ENCODE measurements at places on chromosomes 6 and 20.

- DNase-seq, result no peak
Measured at GRCh38 chr6:170048615-170049256, 242.1 kb downstream of the DLL1 start.

DNA sequence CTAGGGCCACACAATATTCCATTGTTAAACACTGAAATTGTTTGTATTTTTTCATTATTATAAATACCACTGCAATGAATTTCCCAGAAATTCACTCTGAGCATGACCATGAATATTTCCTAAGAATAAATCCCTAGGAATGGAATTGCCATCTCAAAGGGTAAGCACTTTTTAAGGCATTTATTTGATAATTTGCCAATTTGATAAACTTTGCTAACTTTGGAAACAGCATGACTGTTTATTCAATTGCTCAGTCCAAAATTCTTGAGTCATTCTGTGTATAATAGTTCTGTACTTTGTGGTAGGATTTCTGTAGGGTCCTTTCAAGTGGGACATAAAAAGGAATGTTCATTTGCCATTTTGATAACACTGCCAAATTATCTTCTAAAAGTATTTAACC, 44.2 kb upstream of the TOX2 start:
- DNase-seq, result no peak

DNA sequence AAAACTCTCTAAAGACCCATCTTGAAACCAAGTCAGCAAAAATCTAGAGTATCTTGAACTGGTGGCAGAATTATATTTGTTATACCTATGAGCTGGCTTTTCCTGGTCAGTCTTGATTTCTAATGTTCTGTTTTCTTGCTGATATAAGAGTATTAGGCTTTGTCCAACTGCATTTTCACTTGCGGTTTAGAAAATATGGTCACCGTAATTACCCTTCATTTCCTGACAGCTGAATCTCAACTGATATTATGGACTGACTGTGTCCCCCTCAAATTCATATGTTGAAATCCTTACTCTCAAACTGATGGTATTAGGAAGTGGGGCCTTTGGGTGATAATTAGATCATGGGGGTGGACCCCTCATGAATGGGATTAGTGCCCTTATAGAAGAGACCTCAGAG, 72.1 kb downstream of the TXLNB start:
- no peak for DNase-seq

- DNase-seq, result no peak
Measured at GRCh38 chr6:112879920-112880413, 532.8 kb downstream of the RFPL4B start.

GRCh38 chr6:39558079-39558478, 167.1 kb downstream of the KIF6 start:
- no peak for DNase-seq

DNA sequence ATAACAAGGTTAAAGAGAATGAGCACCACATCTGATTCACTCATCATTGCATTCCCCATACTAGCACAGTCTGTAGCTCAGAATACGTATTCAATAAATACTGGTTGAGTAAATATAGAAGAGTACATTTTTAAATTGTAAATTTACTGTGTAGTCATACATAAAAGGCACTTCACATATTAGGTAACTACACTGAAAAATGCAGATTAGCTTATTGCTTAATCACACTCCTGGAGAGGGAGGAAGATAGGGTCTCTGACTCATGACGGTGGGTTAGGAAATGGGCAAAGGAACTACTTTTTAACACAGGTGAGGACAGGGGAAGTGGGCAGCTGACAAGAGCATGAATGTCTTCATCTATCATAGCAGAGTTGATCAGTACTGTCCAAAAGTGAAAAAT, 133.2 kb downstream of the TBC1D32 start:
- no peak for DNase-seq

DNA sequence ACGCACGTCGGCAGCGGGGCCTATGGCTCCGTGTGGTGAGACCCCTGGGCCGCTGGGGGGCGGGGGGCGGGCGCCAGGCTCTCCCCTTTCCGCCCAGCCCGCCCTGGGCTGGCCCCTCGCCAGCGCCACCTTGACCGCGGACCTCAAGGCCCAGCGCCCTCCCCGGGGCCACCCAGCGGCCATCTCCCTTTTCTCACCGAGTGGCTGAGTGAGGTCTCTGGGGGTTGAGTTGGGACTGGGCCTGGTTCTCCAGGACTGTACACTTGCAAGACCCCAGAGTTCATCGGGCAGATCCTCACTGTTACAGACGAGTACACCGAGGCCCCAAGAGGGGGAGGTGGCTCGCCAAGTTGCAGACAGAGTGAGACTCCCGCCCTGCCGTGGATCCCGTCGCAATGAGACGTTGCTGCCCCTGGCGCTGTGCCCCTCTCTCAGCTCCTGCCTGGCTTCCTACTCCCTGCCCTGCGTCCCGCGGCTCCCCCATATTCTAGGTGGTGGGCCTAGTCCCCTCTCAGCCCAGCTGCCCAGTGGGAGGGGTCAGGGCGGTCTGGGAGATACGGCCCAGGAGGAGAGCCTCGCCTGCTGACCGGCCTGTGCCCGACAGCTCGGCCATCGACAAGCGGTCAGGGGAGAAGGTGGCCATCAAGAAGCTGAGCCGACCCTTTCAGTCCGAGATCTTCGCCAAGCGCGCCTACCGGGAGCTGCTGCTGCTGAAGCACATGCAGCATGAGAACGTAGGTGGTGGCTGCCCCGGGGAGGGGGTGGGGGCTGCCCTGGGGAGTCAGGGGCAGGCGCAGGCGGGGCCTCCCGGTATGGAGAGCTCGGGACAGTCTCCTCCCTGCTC, 576 bp downstream of the MAPK13 start:
- DNase-seq, result peak; percentile 68

DNA sequence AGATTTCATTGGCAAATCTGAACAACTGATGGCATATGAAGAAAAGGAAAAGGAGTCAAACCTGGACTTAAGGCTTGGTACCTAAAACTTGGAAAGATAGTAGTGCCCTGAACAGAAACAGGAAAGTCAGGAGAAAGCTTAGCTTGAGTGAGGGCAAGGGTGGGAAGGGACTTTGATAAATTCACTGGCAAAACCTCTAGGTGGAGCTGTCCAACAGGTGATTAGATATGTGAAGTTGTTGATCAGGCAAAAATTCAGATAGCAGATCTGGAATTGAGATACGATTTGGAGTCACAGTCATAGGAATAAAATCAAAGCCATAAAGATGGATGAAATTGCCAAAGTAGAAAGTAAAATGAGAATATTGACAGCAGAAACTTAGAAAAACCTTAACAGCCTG, 16.1 kb upstream of the ZNF292 start:
- DNase-seq, result peak; percentile 66

GRCh38 chr6:150667977-150668716, 68.5 kb downstream of the PLEKHG1 start:
- DNase-seq, result no peak

DNA sequence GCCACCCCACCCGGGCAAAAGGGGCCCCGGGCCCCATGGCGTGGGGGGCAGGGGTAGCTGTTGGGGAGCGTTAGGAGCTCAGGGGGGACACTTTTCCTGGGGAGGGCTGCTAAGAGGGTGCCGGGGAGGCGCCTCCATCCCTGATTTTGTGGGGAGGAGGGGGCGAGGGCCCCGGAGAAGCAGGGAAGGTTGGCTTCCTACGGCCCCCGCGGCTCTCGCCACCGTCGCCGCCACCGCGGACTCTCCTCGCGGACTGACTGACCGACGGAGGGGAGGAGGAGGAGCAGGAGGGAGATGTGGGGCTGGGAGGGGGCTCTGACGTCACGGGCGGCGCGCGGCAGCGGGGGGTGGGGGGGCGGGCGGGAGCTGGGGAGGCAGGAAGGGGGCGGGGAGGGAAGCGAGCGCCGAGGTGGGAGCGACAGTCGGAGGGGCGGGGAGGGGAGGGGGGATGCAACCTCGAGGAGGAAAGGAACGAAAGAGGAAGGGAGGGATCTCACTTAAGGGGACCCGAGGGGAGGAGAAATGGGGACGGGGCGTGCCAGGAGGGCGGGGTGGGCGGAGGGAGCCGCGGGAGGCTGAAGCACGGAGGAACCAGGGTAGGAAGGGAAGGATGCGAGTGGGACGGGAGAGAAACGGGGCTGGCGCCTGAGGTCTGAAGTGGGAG, 5.1 kb downstream of the GABBR1 start:
- peak; percentile 36 for DNase-seq

DNA sequence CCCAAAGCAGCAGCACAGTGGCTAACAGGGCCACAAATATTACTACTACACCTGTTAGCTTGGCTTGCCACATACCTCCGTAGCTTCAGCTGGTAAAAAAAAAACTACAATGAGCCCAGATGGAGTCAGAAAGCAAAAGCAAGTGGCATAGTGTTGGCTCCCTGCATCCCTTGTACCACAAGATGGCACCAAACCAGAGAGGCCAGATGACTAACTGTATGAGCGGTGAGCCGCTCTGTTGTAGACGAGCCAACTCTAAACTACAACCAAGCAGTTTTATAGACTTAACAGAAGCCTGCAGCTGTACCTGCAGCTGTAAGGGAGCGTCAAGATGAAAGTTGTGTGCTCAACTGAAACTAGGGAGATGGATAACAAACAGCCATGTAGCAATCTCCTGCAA, 84.5 kb upstream of the MCHR2 start:
- DNase-seq, result no peak

- no peak for DNase-seq
Measured at GRCh38 chr6:144263786-144264185, 21.3 kb upstream of the UTRN start.

DNA sequence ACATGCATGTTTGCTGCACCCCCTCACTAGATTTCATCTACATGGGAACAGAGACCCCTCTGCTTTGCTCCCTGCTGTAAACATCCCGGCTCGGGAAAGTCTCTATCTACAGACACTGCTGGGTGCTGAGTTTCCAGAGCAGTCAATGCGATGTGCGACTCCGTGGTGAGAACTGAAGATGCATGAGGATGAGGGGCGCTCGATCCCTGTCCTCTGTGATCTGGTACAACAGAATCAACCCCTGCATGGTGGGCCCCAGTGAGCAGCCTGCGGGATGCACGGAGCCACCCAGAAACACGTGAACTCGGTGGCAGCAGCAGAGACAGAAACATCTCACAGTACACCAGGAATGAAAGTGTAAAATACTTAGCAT, 83.1 kb downstream of the THBS2 start:
- DNase-seq, result no peak

DNA sequence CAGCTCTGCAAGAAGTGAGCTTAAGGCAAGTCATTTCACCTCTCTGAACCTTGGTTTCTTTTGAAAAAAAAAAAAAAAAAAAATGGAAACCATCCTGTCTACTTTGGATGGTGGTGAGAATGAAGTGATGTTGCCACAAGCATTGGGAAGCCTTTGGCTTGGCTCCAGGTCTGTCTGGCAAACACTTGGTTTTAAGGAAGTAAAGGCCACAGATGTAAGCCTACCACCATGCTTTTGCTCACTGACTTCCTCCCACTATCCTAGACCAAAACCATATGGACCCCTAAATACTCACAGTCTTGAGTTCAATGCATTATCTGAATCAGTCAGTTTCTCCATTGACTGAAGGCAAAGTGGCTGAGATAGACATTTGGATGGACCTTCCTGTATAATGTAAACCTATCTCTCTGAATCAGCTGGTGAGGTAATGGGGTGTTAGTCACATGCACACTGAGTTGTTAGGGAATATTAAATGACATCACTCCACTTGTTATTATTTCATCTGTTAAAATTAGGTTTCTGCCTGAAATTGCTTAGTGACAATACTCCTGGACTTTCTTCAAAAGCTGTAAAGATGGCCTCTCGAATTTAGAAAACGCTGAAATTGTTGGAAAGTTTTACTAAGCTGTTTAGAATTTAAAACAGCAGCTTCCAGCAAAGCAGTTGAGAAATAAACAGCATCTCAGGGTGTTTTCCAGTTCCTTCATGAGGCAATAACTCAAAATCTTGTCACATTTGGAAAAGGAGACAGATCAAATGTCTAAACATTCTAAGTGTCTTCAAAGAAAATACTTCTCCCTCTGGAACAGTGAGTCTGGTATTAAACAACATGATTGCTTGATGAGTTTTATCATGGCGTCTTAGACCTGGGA, 833.5 kb downstream of the DHX35 start:
- no peak for DNase-seq

- DNase-seq, result no peak
Measured at GRCh38 chr6:1228754-1229191, 83.1 kb upstream of the FOXQ1 start.

DNA sequence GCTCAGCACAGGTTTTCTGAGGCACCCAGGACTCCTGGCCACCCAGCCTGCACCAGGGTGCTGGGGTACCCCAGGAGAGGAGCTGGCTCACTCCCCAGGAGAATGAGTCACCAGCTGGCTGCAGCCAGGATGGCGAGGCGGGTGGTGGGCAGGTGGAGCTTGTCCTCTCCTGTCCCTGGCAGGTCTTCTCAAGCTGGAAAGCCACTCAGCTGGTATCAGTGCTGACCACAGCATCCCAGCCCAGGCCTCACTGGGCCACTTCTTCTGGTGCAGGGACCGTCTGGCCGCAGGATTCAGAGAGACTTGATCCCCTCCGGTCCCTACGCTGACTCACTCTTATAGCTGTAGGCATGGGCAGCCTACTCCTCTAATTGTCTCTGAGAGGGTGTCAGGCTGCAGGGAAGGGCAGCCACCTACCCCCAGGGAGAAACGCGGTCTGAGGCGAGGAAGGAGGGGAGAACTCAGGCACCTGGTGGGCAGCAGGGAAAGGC, 22.2 kb downstream of the TFEB start:
- DNase-seq, result no peak

DNA sequence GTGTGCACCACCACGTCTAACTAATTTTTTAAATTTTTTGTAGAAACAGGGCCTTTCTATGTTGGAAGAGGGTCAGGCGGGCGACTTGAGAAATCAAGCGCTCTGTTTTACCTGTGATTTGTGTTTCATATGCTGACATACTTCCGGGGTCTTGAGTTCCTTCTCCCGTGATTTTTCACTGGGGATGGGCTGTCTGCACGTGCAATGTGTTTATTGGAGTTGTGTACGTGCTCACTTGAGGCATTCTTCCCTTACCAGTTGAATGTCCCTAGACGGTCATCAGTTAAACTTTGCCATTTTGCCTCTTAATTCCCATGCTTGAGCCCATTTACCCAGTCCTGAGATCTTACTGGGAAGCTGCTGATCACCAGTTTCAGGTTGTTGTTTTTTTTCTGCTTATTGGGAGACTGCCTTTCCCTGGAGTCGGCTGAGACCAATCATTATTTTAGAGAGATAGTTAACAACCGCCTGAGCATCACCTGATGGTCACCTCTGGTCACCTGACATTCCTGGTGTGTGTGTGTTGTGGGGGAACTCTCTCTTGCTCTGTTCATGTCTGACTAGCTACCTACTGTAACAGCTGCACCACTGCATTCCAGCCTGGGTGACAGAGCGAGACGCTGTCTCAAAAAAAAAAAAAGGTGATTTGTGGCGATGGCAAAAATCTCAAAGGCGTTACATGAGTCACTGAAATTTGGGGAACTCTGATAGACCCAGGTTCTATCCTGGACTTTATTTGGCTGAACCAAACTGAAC, 34.8 kb upstream of the NCOA3 start:
- no peak for DNase-seq

GRCh38 chr20:9038791-9039535, 29.9 kb upstream of the PLCB4 start:
- no peak for DNase-seq

All from stimulated activated naive CD4-positive, alpha-beta T cell (primary cell).